Foreskin keratinocyte (primary cell): ENCODE measurements at places on chromosomes 1 and 21.
A peak's percentile ranks its signal among the peaks of the same experiment; 100 is the strongest.

GRCh38 chr1:67795179-67795912, 37.9 kb downstream of the GNG12 start:
- no peak for DNase-seq

DNA sequence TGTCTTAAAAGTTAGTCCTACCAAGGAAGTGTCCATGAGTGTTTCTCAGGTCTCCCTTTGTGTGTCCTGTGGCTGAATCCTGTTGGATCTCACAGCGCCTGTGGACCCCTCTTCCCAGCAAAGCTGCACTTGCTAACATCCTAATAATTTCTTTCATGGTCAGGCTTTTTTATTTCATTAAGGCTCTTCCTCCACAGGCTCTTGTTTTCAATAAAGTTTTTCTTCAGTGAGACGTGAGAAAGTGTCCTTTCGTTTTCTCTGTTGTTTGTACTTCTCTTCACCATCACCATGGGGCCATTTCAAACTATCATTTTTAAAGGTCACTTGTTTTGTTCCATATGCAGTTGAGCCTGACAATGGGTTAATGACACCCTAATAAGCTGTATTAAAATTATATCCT, 231.5 kb downstream of the LMO4 start:
- no peak for DNase-seq

DNA sequence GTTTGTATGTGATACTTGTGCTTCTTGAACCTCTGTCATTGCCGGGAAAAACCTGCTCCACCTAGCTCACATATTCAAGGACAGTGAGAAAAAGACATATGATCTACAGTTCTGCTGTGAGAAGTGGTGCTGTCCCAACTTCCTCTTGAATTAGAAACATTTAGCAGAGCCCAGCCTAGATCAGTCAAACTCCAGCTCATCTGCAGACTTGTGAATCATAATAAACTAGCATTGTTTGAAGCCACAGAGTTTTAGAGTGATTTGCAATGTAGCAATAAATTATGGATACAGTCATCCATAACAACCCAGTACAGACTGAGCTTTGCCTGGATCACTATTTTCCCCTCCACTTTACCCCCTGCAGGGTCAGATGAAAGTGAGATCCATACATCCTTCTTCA, 497.8 kb downstream of the PLA2G4A start:
- DNase-seq: no peak

DNA sequence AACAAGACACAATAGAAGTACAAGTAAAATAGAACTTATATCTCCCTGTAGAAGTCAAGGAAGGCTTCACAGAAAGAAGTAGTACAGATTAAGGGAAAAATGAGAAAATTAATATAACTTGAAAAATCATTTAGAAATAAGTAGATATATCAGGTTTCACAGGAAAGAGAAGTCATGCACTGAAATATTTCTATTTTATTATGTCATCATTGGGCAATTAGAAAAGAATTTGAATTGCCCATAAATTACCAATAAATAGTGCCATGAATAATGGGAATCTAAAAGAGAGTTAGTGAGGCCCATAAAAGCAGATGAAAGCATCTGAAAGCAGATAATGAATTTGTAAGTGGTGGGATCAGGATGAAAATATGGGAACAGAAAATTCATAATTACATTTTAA, 1597.8 kb downstream of the PLA2G4A start:
- no peak for DNase-seq

GRCh38 chr1:182141040-182141439, 79.5 kb upstream of the ZNF648 start:
- no peak for DNase-seq

DNA sequence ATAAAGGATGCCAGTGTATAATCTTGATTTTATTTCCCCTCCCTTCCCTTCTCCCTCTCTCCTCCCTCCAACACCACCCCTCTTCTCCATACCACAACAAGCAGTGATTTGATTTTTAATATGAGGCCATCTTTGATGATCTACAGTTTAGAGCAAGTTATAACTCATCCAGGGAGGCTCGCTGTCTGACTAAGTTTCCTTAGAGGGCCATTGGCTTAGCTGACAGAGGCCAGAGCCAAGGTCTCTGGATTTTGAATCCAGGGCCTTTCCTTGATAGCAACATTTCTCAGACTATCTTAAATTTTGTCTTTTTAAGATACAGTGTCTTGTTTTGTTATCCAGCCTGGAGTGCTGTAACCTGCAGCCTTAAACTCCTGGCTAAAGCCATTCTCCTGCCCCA, 431.0 kb upstream of the USP24 start:
- DNase-seq: peak; percentile 51
